ENCODE measurements at places on chromosomes 5 and 9.

- DNase-seq, result peak; percentile 21
These were observed 137.7 kb downstream of the PRELID2 start for GRCh38 chr5:145697251-145697990.

- no peak for DNase-seq
These were observed 278.3 kb downstream of the PDE4D start for GRCh38 chr5:59615272-59615671.

GRCh38 chr9:87392086-87392485 is 105.6 kb upstream of the DAPK1 start:
- no peak for DNase-seq

GRCh38 chr5:93302711-93303110 is 278.3 kb downstream of the NR2F1-AS1 start:
- no peak for DNase-seq

- DNase-seq, result no peak
These were observed 35.1 kb downstream of the TGFBI start for GRCh38 chr5:136063778-136064465.

DNA sequence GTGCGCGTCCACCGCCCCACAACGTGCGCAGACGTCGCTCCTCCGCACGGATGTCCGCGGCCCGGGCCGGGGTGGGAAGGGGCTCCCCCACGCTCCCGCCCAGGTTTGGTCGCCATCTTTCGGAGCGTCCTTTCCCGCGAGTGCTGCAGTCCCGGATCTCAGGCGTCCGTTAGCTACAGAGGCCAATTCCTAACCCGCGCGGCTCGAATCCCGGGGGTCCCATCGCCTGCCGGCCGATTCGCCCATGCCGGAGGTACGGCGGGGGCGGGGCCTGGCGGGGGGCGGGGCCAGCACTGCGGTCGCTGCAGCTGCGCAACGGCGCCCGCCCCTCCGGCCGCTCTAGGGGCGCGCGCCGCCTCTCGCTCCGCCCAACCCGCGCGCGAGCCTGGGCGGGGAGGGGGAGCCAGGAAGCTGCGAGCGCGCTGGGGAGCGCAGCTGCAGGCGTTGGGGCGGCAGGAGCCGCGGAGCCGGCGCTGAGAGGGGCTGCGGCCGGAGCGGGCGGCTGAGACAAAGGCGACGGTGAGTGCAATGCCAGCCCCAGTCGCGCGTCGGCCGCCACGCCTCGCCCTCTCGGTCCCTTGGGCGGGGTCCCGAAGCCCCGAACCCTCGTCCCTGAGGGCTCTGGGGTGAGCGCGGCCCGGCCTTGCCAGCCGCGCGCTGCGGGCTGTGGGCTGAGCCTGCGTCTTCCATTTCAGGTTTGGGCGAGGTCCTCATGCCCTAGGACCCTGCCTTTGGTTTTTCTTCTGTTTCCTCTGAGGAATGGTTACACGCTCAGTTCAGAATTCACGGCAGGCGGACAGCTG is at the start of gene CDC42SE2:
CDC42SE2 (plus strand) TSS at position 406 of the 803 bp plus-strand sequence. CDS start 95,441 bp downstream, outside the sequence.
- peak; percentile 69 for DNase-seq

- no peak for DNase-seq
These were observed 144.7 kb downstream of the SAXO1 start for GRCh38 chr9:18888290-18888689.

DNA sequence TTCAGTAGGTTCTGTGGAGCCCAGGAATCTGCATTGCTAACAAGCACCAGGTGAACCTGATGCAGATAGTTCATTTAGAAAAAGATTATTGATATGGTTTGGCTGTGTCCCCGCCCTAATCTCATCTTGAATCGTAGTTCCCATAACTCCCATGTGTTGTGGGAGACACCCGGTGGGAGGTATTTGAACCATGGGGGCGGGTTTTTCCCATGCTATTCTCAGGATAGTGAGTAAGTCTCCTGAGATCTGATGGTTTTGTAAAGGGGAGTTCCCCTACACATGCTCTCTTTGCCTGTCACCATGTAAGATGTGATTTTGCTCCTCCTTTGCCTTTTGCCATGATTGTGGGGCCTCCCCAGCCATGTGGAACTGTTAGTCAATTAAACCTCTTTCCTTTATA is 212.0 kb downstream of the RAB3C start:
- DNase-seq, result no peak
